Stimulated activated CD4-positive, alpha-beta T cell treated with anti-CD3 and anti-CD28 coated beads, TNF-alpha, amount 100 ng/mL, for 1 hour (primary cell): ENCODE measurements at places on chromosomes 2 and 18.

DNA sequence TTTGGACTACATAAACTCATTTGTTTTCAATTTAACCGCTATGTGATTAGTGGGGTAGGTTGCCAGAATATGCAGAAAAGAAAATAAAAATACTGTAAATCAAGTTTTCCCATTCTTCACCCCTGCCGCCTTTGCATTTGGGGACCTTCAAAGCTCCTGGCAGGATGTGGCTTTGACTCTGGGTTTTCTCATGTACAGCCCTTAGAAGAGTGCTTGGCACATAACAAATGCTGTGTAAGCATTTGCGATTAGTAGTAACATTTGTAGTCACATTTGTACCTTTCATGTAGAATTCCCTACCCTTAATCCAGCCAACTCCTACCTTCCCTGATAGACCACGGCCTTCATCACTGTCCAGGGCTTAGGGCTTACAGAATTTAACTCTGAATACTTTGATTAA, 262.6 kb downstream of the MREG start:
- DNase-seq: no peak

DNA sequence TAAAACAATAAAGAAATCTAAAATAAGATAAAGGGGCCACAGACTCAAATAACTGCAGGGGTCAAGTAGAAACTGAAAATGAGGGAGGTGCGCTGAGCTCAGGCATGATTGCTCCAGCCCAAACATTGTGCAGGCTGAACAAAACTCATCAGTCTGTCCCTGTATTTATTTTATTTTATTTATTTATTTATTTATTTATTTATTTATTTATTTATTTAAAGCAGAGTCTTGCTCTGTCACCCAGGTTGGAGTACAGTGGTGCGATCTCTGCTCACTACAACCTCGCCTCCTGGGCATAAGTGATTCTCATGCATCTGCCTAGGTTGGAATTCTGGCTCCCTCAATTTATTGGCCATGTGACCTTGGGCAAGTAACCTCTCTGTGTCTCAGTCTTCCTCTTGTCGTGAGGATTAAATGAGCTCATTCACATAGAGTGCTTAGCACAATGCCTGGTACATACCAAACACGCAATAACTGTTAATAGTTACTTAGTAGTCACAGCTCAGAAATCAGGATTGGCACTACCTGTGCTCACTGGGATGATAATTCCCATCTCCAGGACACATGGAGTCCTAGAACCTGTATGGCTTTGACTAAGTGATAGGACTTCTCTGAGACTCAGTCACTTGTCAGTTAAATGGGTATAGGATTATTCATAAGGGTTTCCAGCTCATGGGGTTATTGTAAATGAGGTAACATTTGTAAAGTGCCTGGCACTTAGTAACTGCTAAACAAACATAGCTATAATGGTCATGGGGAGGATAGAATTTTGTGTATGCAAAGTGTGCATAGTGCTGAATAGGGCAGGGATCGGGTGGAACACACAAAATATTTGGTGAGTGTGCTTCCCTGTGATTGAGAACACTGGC, 6.0 kb downstream of the SPEG start:
- no peak for DNase-seq

DNA sequence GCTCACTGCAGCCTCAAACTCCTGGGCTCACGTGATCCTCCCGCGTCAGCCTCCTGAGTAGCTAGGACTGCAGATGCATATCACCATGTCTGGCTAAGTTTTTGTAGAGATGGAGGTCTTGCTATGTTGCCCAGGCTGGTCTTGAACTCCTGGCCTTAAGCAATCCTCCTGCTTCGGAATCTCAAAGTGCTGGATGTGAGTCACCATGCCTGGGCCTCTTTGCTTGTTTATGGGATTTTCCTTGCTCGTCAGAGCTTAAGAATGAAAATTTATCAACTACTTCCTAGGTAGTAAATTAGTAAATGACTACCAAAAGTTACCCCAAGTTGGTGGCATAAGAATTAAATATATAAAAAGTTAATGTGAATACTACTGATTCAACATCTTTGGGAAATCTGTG, 51.0 kb downstream of the ACTR3 start:
- no peak for DNase-seq

GRCh38 chr2:4465671-4466070, 762.3 kb downstream of the DCDC2C start:
- no peak for DNase-seq

DNA sequence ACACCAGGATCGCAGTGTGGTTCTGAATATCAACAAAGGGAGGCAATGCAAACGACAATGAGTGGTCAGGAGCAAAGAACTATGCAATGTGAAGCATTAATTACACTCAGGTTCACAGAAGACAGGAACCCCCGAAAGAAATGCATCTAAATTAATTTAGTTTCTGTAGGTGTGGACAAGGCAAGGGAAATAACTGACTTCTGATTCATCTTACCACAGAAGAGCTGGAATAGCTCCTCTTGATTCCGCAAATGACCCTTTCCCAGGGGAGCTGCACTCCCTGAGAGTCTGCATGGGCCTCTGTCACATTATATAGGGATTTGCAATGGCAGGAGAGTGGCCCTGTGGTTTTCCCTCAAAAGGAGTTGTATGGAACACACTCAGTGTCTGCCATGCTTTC, 263.9 kb upstream of the APCDD1 start:
- no peak for DNase-seq

GRCh38 chr2:20585710-20586594, 64.9 kb downstream of the HS1BP3 start:
- no peak for DNase-seq

DNA sequence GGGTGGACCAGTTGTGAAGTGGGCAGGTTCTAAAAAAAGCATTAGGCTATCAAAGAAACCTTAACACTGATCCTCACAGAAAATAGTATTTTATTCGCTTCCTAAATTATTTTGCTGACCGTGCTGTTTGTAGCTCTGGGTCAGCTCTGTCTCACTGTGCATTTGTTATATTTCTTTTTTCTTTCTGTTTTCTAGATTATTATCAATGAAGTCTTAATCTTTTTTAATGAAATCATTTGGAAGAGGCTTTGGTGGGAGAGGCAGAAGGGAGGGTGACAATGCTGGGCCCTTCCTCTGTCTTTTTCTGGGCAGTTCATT, 213.6 kb downstream of the PTGR3 start:
- DNase-seq: no peak

GRCh38 chr2:12169721-12170120, 423.3 kb downstream of the LPIN1 start:
- no peak for DNase-seq

- DNase-seq: no peak
Measured at GRCh38 chr18:63241760-63242159, 77.8 kb downstream of the BCL2 start.

DNA sequence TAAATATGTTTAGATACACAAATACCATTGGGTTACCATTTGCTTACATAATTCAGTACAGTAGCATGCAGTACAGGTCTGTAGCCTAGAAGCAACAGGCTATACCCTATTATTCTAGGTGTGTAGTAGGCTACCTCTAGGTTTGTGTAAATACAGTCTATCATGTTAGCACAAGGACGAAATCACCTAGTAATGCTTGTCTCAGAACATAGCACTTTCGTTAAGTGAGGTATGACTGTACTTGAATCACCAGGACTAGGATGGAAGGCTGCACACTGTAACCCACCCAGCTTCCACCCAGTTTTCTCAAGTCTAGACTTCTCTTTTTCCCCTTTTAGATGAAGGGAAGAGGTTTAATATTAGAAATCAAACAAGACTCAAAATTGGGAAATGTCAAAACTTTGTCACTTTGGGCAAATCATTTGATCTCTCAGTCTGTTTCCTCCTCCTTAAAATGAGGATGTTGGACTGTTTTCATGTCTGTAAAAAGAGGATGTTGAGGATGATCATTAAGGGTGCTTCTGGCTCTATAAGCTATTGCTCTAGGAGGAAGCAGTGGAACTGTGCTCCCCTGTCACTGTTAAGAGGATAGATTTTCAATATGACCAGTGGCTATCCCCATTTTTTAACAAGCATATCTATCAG, 3.7 kb upstream of the SOCS6 start:
- no peak for DNase-seq

DNA sequence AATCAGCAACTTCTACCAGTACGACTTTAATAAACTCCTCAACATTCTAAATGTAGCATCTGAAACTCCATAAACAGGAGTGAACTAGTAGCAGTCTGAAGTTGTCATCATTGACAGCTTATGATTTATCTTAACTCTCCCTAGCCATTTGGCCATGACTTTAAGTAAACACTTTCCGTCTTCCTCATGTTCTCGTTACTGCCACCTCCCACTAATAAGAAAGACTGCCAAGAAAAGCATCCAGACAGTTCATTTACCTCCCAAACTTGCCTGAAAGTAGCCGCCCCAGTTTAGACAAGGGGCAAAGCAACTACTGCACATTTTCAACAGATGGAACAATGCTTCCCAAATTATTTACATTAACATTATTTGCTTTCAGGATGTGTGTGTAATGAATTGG, 287.5 kb downstream of the OSR1 start:
- DNase-seq: no peak

GRCh38 chr2:141199711-141200110, 931.1 kb downstream of the LRP1B start:
- DNase-seq: no peak

GRCh38 chr2:98087447-98088020, 567 bp downstream of the VWA3B start:
- DNase-seq: no peak

GRCh38 chr2:217919781-217920351, 82.9 kb downstream of the TNS1 start:
- DNase-seq: no peak

GRCh38 chr2:160650196-160651118, 156.8 kb upstream of the RBMS1 start:
- DNase-seq: no peak

- no peak for DNase-seq
Measured at GRCh38 chr18:14944838-14945237, 196.9 kb downstream of the ANKRD30B start.

DNA sequence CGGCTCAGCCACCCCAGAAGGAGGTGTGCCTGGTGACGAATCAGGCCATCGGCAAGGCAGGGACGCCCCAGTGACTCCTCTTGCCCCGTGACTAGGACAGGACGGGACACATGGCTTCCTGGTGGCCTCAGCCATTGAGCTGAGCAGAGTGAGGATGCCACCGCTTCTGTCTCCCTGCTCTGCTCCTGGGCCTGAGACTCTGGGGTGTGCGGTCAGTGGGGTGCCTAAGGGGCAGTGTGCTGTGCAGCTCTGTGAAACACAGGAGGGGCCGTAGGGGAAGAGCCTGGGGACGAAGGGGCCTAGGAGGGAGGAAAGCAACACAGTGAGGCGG, 24.3 kb downstream of the IGFBP5 start:
- DNase-seq: no peak

DNA sequence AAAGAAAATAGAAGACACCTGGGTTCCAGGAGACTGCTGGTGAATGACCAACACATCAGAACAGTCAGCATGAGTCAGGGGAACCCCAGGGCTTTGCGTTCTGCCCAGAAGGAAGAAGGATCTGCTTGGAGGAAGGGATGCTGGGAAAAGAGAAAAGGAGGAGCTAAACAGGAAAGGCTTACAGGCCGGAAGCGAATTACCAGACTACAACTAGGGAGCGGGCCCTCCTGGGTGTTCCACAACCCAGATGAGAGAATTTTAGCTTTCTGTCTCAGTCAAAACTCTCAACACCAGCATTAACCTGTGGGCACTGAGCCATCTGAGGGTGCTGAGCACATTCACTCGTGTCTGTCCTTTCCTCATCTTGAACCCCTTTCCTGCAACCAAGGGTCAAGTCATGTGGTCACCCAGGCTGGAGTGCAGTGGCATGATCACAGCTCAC, 19.2 kb downstream of the CDC42EP3 start:
- DNase-seq: no peak

DNA sequence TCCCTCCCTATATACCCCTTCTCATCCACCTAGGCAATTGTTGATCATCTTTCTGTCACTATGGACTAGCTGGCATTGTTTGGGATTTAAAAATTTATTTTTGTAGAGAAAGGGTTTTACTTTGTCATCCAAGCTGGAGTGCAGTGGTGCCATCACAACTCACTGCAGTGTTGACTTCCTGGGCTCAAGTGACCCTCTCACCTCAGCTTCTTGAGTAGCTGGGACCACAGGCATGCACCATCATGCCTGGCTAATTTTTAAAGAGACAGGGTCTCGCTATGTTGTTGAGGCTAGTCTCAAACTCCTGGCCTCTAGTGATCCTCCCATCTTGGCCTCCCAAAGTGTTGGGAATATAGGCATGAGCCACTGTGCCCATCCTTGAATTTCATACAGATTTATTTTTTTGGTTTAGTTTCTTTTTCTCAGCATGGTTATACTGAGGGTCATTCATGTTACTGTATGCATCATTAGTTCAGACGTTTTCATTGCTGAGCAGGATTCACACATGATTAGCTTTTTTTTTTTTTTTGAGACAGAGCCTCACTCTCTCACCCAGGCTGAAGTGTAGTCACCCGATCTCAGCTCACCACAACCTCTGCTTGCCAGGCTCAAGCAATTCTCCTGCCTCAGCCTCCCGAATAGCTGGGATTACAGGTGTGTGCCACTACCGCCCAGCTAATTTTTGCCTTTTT, 8.6 kb upstream of the PCARE start:
- no peak for DNase-seq

DNA sequence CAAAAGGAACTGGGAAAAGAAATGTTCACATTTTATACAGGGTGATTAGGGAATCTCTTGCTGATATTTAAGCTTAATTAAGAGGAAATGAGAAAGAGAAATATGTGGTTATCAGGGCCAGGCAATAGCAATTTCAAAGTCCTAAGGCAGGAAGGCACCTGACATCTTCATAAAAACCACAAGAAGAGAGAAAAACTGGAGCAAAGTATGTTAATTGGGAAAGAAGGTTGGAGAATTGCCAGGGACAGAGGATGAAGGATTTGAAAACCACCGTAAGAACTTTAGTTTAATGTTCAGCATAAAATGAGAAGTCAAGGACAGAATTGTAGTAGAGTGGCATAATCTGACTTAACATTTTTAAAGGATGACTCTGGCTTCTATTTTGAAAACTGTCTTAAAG, 691.8 kb upstream of the NRXN1 start:
- DNase-seq: no peak

DNA sequence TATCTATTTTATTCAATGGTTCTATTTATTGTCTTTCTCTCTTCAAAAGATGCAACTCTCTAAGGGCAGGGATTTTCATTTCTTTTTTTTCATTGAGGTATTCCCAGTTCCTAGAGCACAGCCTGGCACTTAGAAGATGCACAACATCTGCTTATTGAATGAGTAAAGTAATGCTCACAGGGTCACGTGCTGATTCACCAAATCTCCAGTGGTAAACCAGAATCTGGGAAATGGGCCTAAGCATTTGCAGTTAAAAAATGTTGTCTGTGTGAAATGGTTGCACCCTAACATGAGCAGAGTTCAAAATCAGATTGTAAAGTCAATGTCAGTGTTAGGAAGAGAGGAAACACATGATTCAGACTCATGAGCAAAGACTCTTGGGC, 15.8 kb downstream of the SLC8A1 start:
- no peak for DNase-seq

- DNase-seq: no peak
Measured at GRCh38 chr2:132766573-132766972, 96.6 kb upstream of the LYPD1 start.

GRCh38 chr18:21463718-21464117, 136.8 kb downstream of the ESCO1 start:
- DNase-seq: no peak

GRCh38 chr2:65293376-65293775, 65.7 kb downstream of the ACTR2 start:
- DNase-seq: no peak

GRCh38 chr18:33538418-33539042, 39.5 kb upstream of the ASXL3 start:
- no peak for DNase-seq

GRCh38 chr18:25798046-25798445, 292.4 kb downstream of the SS18 start:
- DNase-seq: no peak

- no peak for DNase-seq
Measured at GRCh38 chr18:3400567-3401296, 49.2 kb upstream of the TGIF1 start.
